ENCODE measurements at places on chromosomes 12 and 14. TPM values are rescaled to one million over a fixed set of nuclear protein-coding genes. Genes with fewer than 3 reads are reported as not detected.

The SIVA1 gene
- total RNA-seq = 15.0 TPM

The SPIC gene
- total RNA-seq = not detected

The METTL17 gene
- total RNA-seq = 20.2 TPM

The KLHL33 gene
- 0.25 TPM for total RNA-seq

The ST8SIA1 gene
- 16.0 TPM for total RNA-seq

The MMP14 gene
- total RNA-seq = 11.3 TPM

The TGM1 gene
- 0.49 TPM for total RNA-seq

The SIX1 gene
- total RNA-seq = 1.2 TPM

The TSPAN19 gene
- total RNA-seq = under 0.01 TPM

The TPPP2 gene
- total RNA-seq = not detected

The ZFHX2 gene
- 1.5 TPM for total RNA-seq

The SLC8A3 gene
- 32.5 TPM for total RNA-seq

The RNU4-1 gene
- under 0.01 TPM for total RNA-seq

The KERA gene
- 1.2 TPM for total RNA-seq

The ABCC9 gene
- 15.2 TPM for total RNA-seq

The SERPINA10 gene
- not detected for total RNA-seq

The VWF gene
- total RNA-seq = 15.0 TPM

The LLPH gene
- 7.1 TPM for total RNA-seq

The LBHD2 gene
- not detected for total RNA-seq

The TAS2R46 gene
- 5.7 TPM for total RNA-seq

The B4GALNT3 gene
- total RNA-seq = 1.5 TPM

The PPM1H gene
- 10.1 TPM for total RNA-seq

The KLRC1 gene
- not detected for total RNA-seq

The TMPRSS12 gene
- total RNA-seq = not detected

The ETFBKMT gene
- 1.5 TPM for total RNA-seq

The ANO2 gene
- 2.0 TPM for total RNA-seq

The FAM181A gene
- total RNA-seq = 0.74 TPM

The GARIN6 gene
- not detected for total RNA-seq

The TRIM9 gene
- 44.5 TPM for total RNA-seq

The TMEM121 gene
- total RNA-seq = 20.2 TPM

The BCAT1 gene
- 32.2 TPM for total RNA-seq

The MNAT1 gene
- total RNA-seq = 57.0 TPM

Measured in temporal lobe (tissue), 4 donors.